ENCODE measurements at places on chromosomes 7 and 10.

DNA sequence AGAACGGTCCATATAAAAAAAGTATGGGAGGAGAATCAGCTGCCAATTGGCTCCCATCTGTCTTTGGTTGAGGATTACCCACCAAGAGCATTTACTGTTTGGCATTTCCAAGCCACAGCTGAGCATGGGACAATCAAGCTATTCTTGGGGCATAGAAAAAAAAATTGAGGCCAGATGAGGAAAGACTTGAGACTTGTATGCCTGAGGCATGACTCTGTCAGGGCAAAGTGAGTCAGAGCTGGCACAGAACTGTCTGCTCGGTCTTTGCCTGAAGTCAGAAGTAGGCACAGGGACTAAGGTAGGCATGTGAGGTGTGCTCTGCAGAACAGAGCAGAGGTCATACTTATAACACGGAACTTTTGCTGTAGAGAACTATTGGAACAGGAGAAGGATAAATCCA, 126.5 kb upstream of the CHRM2 start:
- DNase-seq = no peak

GRCh38 chr10:44416021-44416771, 31.3 kb upstream of the CXCL12 start:
- no peak for DNase-seq

GRCh38 chr7:135335628-135336139, 102.0 kb downstream of the STRA8 start:
- no peak for DNase-seq

GRCh38 chr10:118818621-118819221, 64.0 kb upstream of the CACUL1 start:
- no peak for DNase-seq

DNA sequence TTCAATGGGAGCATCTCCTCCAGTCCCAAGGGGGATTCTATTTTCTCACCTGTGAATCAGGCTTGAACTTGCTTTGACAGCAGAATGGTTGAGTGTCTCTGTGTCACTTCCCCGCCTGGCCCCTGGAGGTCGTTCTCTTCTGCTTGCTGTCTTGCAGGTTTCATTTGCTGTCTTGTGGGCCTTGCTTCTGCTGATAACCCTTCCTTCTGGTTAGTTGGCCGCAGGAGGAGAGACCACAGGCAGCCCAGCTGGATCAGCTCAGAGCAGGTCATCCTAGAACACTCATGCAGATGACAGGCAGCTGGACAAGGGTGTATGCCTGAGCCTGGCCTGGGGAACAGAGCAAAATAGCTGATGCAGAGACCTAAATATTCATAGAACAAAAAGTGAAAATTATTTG, 344.2 kb upstream of the ADARB2 start:
- DNase-seq = no peak

DNA sequence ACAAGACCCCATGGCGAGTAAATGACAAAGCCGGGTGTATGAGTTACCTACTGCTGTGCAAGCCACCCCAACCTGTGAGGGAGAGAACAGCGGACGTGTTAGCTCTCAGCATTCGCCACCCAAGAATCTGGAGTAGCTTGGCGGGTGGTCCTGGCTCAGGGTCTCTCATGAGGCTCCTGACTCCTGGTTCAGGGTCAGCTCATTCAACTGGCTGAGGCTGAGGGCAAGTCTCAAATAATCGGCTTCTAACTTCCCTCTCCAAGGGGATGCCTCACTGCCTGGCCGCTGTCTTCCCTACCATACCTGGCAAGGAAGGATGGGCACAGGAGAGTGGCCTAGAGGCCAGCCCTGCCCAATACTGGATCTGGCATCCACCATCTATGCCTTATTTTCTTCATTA, 94.2 kb downstream of the HTR5A start:
- DNase-seq = no peak
